ENCODE measurements at places on chromosomes 4 and X.

GRCh38 chr4:180789929-180790328 lies 1453.3 kb upstream of the TENM3 start:
- no peak for DNase-seq

- no peak for DNase-seq
Measured at GRCh38 chr4:113997206-113997605, 17.8 kb upstream of the ARSJ start.

GRCh38 chr4:77147079-77147782 lies 9.8 kb upstream of the CCNG2 start:
- DNase-seq, result no peak

DNA sequence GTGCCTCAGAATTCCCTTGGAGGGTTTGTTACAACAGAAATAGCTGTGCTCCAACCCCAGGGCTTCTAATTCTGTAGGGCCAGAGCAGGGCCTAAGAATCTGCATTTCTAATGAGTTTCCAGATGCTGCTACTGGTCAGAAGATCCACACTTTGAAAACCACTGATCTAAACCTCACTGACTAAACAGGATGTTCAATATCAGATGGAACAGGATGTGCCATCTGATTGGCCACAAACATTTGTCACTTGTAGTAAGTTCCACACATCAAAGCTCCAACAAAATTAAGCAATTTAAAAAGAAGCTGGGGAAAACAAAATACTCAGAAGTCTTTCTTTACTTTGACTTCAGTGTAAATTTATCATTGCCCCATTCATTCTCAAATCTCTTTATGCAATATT lies 14.3 kb downstream of the CASK start:
- DNase-seq, result no peak

- no peak for DNase-seq
Measured at GRCh38 chrX:69493766-69494165, 10.4 kb upstream of the NALF2 start.
